ENCODE measurements at places on chromosomes 2 and 18.
A peak's percentile ranks its signal among the peaks of the same experiment; 100 is the strongest.

- DNase-seq = no peak
These were observed 7.6 kb upstream of the PRSS56 start for GRCh38 chr2:232512602-232513001.

GRCh38 chr2:39154944-39155343 is 34.1 kb upstream of the SOS1 start:
- no peak for DNase-seq

DNA sequence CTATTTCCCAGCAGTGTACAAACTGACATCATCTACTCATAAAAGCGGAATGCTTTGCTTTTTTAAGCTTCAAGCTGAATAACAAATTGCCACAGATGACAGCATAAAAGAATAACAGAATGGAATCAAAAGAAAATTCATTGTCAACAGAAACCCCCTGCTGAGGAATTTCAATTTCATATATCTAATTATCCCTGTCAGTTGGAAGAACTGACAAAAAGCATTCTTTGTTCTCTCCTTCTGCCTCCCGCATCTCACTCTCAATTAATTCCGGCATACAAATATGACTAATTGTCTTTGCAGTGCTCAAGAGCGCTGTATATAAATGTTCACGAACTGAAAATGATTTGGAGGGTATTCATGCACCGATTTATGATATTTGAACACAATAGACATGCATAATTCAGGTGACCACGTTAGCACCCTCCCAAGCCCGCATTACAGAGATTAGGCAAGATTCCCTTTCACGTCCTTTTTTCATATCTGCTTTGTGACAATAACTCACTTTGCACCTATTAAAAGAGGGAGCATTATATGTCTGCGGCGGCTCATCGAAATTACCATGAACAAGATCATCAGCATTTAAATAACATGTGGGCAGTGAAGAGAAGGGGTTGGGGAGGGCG is 277.7 kb upstream of the SALL3 start:
- no peak for DNase-seq

DNA sequence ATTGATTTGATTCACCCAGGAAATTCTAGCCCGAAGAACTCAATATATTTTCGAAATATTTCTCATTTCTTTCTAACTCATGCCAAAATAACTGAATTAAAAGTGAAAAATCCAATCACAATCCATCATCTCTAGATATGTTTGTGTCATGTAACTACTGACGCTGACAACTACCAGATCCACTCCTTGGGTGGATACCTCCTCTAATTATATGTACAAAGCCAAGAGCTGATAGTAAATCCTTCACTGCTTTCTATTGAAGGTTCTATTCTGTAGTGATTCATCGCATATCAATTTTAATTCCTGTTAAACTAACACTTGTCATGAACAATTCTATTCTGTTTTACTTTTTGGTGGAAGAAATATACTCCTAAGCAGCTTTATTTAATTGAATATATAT is 1056.6 kb upstream of the NXPH2 start:
- DNase-seq = no peak

- DNase-seq = no peak
These were observed 12.3 kb upstream of the ZNF519 start for GRCh38 chr18:14144628-14144895.

DNA sequence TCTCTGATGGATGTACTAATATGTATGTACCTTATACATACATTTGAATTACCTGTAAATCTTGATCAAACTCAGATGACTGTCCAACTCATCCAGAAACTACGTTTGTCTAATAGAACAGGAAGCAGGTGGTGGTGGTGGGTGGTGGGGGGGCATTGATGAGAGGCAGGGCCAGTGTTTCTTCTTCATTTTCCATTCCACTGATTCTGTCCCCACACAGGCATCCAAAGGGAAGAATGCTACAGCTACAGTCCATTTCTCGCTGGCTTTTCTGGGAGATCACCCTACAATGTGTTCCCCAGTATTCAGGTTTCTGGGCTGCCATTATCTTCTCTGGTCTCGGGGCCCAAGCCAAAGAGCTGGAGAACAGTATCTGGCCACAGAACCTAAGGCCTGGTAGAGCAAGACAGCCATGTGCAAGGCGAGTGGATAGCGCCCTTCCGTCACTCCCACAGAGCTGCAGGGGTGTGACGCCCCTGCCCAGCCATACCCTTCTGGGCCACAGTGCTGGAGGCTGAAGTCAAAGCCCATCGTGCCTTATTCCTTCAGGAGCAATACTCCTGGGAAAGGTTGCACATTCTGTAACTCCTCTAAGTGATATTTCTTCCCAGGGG is 54.5 kb downstream of the BCL11A start:
- no peak for DNase-seq

GRCh38 chr2:190360965-190361364 is 17.6 kb downstream of the INPP1 start:
- no peak for DNase-seq

DNA sequence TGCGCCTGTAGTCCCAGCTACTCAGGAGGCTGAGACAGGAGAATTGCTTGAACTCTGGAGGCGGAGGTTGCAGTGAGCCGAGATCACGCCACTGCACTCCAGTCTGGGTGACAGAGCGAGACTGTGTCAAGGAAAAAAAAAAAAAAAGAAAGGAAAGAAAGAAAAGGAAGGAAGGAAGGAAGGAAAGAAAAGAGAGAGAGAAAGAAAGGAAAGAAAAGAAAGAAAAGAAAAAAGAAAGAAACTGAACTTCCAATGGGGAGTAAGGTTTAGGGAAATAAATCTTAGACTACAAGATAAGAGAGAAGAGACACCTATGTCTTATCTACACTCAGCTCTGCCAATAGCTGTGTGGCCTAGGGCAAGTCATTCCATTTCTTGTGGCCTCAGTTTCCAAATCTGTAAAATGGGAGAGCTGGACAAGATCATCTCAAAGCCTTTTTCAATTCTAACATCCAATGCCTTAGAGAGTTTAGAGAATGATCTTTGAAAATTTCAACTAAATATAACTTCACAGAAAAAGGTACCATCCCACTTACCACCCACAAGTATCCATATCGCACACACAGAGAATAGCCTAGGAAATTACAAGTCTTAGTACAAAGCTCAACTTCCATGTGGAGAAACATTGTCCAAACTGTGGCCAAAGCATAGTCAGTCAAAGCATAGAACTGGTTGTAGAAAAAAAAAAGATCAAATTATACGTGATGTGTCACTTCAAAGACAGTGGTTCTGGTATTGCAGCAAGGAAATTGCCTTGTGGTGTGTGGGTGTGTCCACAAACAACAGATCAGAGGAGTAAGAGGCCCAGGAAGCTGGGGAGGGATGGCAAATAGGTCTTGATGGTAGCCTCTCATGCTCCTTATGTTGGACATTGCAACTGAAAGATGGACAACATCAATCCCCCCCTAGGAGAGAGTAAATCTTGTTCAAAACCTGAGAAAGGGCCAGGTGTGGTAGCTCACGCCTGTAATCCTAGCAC is 42.4 kb downstream of the SLC14A2 start:
- DNase-seq = peak; percentile 15

DNA sequence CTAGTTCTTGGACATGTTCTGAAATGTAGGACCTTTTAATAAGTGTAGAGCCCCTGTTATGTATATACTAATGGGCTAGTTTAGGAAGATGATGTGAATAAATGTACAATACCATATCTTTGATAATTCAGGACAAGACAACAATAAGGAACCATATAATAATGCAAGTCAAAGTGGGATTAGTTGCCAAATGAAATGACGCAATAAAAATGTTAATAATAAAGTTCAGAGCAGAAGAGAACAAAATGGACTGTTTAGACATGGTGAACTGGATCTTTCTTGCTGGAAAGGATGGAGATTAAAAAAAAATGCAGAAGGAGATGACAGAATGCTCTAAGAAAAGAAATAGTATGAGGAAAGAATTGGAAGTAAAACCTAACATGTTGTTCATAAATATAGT is 43.7 kb downstream of the MMADHC start:
- DNase-seq = no peak

GRCh38 chr2:144323946-144324345 is 196.0 kb downstream of the ZEB2 start:
- no peak for DNase-seq

All from stimulated activated naive CD4-positive, alpha-beta T cell treated with Interleukin-2 at 50 U/mL for 16 hours (primary cell).